ENCODE measurements at places on chromosomes 11 and 22.

DNA sequence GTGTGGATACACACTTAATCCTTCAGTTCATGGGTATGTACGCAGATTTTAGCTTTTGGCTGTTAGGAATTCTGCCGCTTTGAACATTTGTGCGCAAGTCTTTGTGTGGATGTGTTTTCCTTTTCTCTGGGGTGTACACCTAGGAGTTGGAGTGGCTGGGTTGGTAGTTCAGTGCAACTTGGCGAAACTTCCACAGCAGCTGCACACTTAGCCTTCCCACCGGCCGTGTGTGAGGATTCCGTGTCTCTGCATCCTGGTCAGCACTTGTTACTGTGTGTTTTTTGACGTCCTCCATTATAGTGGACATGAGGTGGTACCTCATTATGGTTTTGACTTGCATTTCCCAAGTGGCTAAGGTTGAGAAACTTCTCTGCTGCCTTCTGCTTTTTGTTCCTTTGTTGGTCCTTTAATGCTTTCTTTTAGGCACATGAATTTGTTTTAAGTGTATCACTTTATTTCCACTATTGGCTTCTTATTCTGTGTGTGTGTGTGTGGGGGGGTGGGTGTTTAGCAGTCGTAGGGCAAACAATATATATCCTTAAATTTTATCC lies 72.1 kb upstream of the SLC25A18 start:
- no peak for DNase-seq

- DNase-seq: no peak
These were observed 842 bp downstream of the HEPACAM start for GRCh38 chr11:124934862-124935547.

GRCh38 chr11:132249256-132249655 lies 878.8 kb downstream of the NTM start:
- DNase-seq: no peak

- DNase-seq: peak; percentile 23
These were observed 7.5 kb downstream of the HSPA8 start for GRCh38 chr11:123054301-123055065.

- no peak for DNase-seq
These were observed 190.9 kb downstream of the CADM1 start for GRCh38 chr11:115313224-115313838.
